ENCODE measurements at places on chromosomes 2 and 18.

GRCh38 chr18:7990670-7991069 lies 423.6 kb downstream of the PTPRM start:
- no peak for DNase-seq

DNA sequence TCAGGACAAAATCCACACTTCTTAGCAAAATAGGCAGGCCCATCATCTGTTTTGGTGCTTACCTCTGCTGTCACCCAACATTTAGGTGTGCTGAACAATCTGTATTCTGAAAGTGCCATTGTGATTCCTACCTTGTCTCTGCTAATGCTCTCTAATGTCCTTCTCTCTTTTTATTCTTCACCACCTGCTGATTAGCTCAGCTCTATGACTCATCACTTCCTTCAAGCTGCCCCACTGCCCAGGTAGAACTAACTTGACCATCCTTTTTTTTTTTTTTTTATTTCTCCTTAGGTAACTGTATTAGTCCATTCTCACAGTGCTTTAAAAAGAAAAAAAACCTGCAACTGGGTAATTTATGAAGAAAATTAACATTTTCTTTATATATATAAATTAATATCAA lies 478.7 kb upstream of the POU3F3 start:
- DNase-seq = no peak

GRCh38 chr2:19119326-19120001 lies 239.0 kb downstream of the OSR1 start:
- no peak for DNase-seq

DNA sequence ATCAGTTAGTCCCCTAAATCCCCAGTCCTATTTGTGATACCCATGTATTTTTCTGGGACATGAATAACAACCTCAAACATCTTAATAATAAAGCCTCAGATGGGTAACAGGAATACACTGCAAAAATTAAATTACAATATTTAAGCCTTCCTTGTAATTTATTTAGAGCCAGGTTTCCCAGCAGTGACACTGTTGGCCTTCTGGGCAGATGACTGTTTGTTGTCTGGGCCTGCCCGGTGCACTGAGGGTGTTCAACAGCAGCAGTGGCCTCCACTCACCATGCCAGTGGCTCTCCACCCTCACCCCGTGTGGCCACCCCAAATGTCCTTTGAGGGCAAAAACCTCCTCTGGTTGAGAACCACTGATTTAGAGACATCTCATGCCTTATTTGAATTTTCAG lies 270.2 kb upstream of the SIX3 start:
- DNase-seq = no peak

GRCh38 chr18:57547260-57547659 lies 39.2 kb downstream of the FECH start:
- DNase-seq = no peak

- no peak for DNase-seq
Measured at GRCh38 chr2:55585451-55586080, 31.9 kb downstream of the PPP4R3B start.

- no peak for DNase-seq
Measured at GRCh38 chr2:194332799-194333490, 1324.1 kb upstream of the SLC39A10 start.

- no peak for DNase-seq
Measured at GRCh38 chr2:163469561-163469962, 266.2 kb downstream of the FIGN start.

GRCh38 chr2:30693821-30694281 lies 113.4 kb downstream of the CAPN13 start:
- no peak for DNase-seq

- no peak for DNase-seq
Measured at GRCh38 chr2:162050513-162050961, 23.5 kb downstream of the DPP4 start.

Measured in RWPE2 (cell line).